ENCODE measurements at places on chromosomes 7 and 10.

GRCh38 chr10:10959666-10960065, 58.0 kb upstream of the CELF2 start:
- no peak for DNase-seq

DNA sequence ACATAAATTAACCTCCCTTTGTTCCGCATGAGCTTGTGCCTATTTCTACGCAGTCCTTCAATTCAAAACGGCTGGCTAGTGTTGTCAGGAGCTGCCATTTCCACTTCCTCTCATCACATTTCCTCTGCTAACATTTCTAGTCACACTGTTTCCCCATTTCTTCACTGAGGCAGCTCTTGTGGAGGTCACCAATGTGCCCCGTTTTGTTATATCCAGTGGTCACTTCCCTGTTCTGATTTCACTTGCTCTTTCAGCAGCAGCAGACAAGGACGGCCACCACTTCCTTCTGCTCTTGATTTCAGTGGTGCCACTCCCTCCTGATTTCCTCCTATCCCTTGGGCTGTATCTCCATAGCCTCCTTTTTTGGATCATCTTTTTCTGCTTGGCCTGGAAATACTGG, 64.8 kb upstream of the SEC61G start:
- no peak for DNase-seq

GRCh38 chr10:27744802-27745731, 552 bp downstream of the MKX start:
- peak; percentile 15 for DNase-seq

GRCh38 chr10:103576862-103577261, 83.4 kb downstream of the NEURL1 start:
- DNase-seq: no peak

GRCh38 chr7:149007611-149008010, 20.7 kb downstream of the PDIA4 start:
- DNase-seq: no peak

- peak; percentile 24 for DNase-seq
Observed at GRCh38 chr10:3068968-3069737, 1.8 kb downstream of the PFKP start.

GRCh38 chr7:20200361-20200760, 16.8 kb downstream of the MACC1 start:
- DNase-seq: no peak

GRCh38 chr7:106377847-106378361, 93.1 kb upstream of the NAMPT start:
- no peak for DNase-seq

- DNase-seq: no peak
Observed at GRCh38 chr7:124072603-124073309, 39.9 kb upstream of the TMEM229A start.

GRCh38 chr10:118107040-118107439, 60.3 kb upstream of the RAB11FIP2 start:
- DNase-seq: no peak

DNA sequence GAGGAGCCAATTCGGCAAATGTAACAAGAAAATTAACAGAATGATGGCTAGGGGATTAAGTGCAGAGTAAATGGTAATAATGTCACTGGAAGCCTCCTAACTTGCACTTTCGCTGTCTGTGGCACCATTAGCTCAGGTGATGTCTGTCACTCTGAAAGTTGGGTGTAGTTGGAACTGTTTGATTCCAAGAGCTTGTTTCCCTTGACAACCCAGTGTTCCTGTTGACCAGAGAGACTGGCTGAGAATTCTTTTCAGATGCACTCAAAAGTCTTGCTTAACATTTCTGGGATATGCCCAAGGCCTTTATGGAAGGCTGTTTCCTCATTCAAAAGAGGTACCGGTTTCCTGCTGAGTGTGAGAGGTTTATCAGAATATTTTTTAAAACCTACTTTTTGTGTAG, 49.6 kb downstream of the PLPP4 start:
- DNase-seq: no peak

DNA sequence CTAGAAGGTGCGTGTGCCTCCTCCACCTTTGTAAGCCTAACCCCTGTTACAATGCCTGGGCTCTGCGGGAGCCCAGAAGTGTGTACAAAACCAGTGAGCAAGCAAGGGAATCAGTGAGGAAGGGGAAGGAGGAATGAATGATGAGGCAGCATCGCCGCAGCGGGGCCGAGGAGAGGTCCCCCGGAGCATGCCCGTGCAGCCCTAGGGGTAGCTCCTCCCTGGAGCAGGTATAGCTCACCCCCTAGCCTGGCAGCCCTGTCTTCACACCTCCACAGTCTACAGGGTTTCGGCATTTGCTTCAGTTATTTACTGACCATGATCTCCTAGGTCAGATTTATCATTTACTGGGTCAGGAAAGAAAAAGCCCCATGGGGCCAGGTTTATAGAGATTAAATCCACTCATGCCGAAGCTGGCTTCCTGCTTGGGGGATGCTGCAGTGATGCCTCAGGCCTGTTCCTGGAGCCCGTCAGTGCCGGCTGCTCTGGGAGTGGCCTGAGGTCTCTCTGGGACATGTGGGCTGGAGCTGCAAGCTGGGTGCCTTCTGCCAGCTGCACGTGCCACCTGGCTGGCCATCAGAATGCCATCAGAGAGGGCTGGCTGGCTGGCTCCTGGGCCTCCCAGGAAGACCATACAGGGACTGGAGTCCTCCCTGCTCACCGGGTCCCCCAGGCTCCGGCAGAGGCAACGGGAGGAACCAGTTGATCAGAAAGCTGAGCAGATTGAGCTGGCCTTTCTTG, 138.9 kb downstream of the GRK5 start:
- DNase-seq: no peak

GRCh38 chr10:23171232-23171876, 20.8 kb upstream of the PTF1A start:
- no peak for DNase-seq

DNA sequence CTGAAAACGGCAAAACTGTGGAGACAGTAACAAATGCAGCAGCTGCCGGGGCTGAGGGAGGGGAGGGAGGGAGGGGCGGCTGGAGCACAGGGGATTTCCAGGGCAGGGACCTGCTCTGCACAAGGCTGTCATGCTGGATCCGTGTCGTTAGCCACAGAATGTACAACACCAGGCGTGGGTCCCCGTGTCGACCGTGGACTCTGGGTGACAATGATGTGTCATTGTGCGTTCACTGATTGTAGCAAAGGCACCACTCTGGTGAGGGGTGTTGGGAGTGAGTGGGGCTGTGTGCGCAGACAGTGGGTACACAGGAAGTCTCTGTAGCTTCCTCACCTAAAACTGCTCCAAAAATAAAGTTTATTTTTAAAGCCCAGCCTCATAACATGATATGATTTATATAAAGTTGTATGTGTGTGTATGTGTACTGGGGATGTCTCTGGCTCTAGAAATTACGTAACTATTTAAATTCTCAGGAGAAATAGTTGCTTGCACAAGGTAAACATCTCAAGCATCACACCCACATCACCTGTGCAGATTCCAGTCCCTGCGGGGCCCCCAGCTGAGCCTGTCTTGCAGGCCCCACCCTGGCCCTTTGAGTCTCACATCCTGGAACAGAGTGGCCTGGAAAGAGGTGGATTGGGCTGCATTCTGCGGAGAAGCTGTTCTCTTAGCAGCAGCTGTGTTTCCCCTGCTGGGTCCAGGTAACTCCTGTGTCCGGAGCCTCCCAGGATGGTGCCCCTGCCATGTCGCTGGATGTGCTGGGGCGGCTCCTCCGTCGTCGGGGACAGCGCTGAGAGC, 135.7 kb downstream of the DYNC2I1 start:
- DNase-seq: no peak

- no peak for DNase-seq
Observed at GRCh38 chr7:6226194-6226799, 46.1 kb downstream of the CYTH3 start.

GRCh38 chr10:24041034-24041433, 167.9 kb upstream of the KIAA1217 start:
- no peak for DNase-seq

DNA sequence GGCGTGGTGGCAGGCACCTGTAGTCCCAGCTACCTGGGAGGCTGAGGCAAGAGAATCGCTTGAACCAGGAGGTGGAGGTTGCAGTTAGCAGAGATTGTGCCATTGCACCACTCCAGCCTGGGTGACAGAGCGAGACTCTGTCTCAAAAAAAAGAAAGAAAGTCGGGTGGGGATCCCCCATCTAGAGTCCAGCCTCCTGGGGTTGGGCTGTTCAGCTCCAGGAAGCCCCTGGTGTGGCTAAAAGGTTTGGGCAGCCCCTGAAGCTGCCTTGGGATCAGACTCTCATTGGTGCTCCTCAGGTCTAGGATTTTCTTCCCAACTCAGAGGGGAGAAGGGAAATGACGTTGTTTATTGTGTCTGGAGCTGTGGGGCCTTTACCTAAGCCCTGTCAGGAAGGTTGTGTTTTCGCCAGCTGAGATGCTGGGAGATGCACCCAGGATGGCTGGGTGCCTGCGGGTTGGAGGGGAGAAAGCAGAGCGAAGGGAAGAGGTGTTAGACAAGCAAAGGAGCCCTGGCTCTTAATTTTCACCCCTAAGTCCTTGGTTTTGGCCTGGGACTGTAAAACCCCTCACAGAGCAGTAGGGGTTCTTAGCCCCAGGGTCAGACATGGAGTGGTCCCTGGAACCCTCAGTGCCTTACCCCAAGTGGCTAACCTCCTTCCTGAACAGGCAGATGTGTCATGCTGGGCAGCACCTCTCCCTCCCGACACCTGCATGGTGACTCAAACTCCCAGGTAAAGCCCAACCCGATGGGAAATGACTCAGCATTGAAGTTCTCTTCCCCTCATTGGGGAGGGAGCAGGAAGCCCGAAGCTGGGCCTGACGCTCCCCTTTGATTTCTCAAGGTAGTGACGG, 21.1 kb downstream of the PLAU start:
- peak; percentile 69 for DNase-seq

DNA sequence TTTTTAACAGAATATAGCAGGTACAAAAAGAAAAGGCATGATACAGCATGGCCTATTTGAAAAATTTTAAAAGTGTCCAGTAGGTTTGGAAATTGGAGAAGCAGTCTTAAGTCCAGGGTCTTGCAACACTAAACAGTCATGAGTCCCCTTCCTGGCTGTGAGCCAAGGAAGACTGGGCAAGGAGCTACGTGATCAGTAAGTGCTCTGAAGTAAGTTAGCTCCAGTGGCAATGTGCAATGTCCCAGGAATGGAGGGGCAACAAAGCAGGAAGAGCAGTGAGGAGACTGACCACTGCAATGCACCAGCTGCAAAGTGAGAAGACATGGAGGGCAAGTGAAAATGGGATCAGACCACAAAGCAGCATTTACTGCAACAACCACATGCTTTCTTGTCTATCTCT, 72.9 kb upstream of the GRID1 start:
- DNase-seq: no peak

DNA sequence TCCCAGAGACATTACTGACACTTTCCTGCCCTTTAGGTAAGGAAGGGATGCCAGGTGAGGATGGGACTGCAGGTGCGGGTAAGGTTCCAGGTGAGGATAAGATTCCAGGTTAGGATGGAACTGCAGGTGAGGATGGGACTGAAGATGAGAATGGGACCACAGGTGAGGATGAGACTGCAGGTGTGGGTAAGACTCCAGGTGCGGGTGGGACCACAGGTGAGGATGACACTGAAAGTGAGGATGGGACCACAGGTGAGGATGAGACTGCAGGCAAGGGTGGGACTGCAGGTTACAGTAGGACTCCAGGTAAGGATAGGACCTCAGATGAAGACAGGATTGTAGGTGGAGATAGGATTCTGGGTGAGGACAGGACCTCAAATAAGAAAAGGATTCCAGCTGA, 322.3 kb downstream of the WDR37 start:
- no peak for DNase-seq

DNA sequence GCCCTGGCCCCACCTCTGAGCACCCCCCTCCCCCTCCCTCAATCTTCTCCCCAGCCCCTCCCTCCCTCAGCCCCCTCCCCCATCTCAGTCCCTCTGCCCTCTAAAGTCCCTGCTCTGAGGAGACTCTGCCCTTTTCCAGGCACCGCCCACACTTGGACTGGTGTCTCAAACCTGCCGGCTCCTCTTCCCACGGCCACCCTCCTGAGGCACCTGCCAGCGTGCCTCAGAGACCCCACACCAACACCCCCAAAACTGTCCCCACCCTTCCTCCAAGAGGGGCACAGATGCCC, 34.6 kb upstream of the HSPB1 start:
- no peak for DNase-seq

DNA sequence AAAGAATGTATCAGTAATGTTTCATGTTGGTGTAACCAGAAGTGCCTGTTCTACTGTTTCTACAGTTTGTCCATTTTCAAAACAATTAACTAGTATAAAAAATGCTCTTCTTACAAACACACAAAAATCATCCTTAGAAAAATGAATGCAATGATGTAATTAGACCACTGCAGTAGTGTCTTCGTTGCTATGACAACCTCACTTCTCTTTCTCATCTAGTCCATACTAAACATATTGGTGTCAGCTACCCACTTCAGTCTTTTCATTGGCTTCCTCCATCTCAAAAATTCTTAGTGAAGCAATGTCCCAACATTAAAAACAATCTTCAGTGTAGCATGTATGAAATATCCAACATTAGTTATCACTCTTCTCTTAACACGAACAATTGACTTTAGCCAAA, 1265.8 kb downstream of the REEP3 start:
- DNase-seq: no peak

- DNase-seq: no peak
Observed at GRCh38 chr10:5832946-5833345, 19.7 kb upstream of the GDI2 start.

GRCh38 chr7:12249706-12250105, 38.6 kb downstream of the TMEM106B start:
- no peak for DNase-seq

GRCh38 chr7:133551466-133551865, 298.6 kb downstream of the EXOC4 start:
- no peak for DNase-seq

- no peak for DNase-seq
Observed at GRCh38 chr7:95687759-95688343, 84.5 kb upstream of the DYNC1I1 start.

DNA sequence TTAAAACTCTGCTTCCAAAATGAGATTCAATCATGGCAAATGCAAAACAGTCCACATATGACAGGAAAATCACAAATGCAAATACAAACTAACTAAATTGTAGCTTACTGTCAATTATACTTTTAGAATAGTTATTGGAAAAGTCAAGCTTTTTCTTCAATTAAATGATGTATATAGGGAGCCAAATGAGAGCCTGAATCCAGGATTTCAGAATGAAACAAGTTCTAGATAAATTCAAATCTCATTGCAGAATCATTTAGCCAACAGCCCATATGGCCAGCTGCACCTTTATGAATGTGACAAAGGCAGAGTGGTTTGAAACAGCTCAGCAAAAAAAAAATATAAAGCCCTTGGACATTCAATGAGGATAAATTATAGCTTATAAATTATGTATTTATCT, 82.2 kb upstream of the SCIN start:
- no peak for DNase-seq

GRCh38 chr7:139973101-139974050, 89.4 kb downstream of the PARP12 start:
- DNase-seq: no peak
